B cell (primary cell): ENCODE measurements at places on chromosomes 1 and 21. TPM values are rescaled to one million over a fixed set of nuclear protein-coding genes. Genes with fewer than 3 reads are reported as not detected.

ACTL8 gene
- total RNA-seq = not detected in 2 replicates

GRCh38 chr1:212633161-212633560 lies 24.6 kb downstream of the ATF3 start:
- H3K27me3 ChIP-seq = peaks cover 2% of the 10 kb centered on the region
- H3K27ac ChIP-seq = no peak overlapping the region
- peaks cover 30% of the 10 kb centered on the region for H3K4me1 ChIP-seq

- DNase-seq = no peak
- no peak overlapping the region for H3K27ac ChIP-seq
- H3K4me1 ChIP-seq = no peaks in the 10 kb centered on the region
- H3K27me3 ChIP-seq = no peaks in the 10 kb centered on the region
These were observed 29.6 kb downstream of the SIM2 start for GRCh38 chr21:36728371-36729111.

TEKT2 gene
- not detected in 2 replicates for total RNA-seq

LCE1D gene
- not detected in 2 replicates for total RNA-seq

PAQR7 gene
- 5.5 and 6.6 TPM in 2 replicates for total RNA-seq

DNA sequence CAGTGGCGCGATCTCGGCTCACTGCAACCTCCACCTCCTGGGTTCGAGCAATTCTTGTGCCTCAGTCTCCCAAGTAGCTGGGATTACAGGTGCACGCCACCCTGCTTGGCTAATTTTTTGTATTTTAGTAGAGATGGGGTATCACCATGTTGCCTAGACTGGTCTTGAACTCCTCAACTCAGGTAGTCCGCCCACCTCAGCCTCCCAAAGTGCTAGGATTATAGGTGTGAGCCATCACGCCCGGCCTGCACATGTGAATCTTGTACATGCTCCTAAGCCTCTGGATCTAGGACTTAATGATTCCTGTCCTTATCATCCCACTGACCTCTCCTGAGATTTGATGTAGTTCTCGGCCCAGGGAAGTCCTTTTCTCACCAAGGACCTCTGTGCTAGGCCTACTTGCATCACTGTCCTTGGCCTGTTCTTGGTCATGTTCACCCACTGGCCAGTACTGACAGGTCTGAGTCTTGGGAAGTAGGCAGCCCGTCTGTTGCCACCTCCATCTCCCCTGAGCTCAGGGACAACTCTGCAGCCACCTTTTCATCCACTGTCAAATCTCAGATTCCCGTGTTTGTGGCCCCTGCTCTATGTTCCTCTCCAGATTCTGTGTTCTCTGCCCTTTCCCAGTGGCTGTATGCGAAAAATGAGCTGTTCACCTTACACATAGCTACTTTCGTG lies 9.4 kb downstream of the HYI start:
- H3K36me3 ChIP-seq = peaks cover 94% of the 10 kb centered on the region
- H3K4me1 ChIP-seq = no peaks in the 10 kb centered on the region
- H3K27me3 ChIP-seq = no peaks in the 10 kb centered on the region
- DNase-seq = no peak
- no peak overlapping the region for H3K4me3 ChIP-seq
- H3K27ac ChIP-seq = no peak overlapping the region

GRCh38 chr1:235006816-235007215 lies 121.8 kb downstream of the TOMM20 start:
- H3K4me1 ChIP-seq = peaks cover 56% of the 10 kb centered on the region
- H3K36me3 ChIP-seq = no peaks in the 10 kb centered on the region
- no peak for DNase-seq
- H3K4me3 ChIP-seq = no peak overlapping the region

- H3K36me3 ChIP-seq = no peaks in the 10 kb centered on the region
- H3K4me1 ChIP-seq = no peaks in the 10 kb centered on the region
- no peaks in the 10 kb centered on the region for H3K27me3 ChIP-seq
These were observed 317.2 kb upstream of the NFIA start for GRCh38 chr1:60765204-60765603.

- H3K4me3 ChIP-seq = no peak overlapping the region
- no peaks in the 10 kb centered on the region for H3K36me3 ChIP-seq
- peaks cover 6% of the 10 kb centered on the region for H3K4me1 ChIP-seq
- DNase-seq = no peak
These were observed 95.1 kb upstream of the SOD1 start for GRCh38 chr21:31564439-31564838.

DNA sequence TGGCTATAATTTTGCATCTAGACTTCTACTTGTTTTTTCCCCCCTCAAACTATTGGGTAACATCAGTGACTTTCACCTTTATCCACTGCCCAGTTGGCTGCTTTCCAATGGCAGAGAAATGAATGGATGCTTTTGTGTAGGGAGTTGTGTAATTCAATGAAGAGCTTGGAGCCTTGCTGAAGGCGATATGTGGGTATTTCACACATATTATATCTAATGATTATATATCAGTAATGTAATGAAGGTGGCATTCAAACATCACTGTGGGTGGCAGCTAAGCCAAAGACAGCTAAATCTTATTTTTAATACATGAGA lies 81.2 kb downstream of the TGFB2 start:
- no peak overlapping the region for H3K27ac ChIP-seq
- no peaks in the 10 kb centered on the region for H3K36me3 ChIP-seq
- H3K4me3 ChIP-seq = no peak overlapping the region
- no peak for DNase-seq
- H3K27me3 ChIP-seq = no peaks in the 10 kb centered on the region

- no peak overlapping the region for H3K27ac ChIP-seq
- H3K36me3 ChIP-seq = no peaks in the 10 kb centered on the region
- no peaks in the 10 kb centered on the region for H3K27me3 ChIP-seq
- DNase-seq = no peak
- peaks cover 80% of the 10 kb centered on the region for H3K4me1 ChIP-seq
These were observed 13.5 kb downstream of the TNFRSF1B start for GRCh38 chr1:12180315-12180714.

DNA sequence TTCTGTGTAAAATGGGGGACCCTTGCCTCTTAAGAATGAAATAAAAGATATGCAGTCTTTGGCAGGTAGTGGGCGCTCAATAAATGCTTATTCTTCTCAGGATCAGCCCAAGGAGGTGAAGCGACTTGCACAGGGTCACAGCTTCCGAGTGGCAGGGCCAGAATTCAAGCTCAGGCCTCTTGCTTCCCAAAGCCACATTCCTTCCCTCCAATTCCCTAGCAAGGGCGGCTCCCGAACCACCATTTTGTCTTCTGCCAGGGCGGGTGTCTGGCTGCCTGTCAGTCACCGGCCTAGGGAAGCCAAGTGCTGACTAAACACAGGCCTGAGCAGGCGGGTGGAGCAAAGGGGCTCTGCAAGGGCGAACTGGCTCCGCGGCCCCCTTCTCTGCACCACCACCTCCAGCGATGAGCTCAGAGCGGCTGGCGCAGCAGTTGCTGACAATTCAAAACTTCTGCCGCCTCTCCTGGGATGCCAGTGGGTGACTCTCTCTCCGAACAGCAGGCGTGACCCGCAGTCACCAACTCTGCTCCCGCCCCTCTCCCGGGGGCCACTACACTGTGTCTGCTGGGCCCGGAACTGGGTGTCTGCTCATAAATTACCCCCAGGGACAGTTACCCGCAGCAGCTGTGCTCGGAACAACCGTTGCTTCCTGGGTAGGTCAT lies 10.8 kb downstream of the GPR3 start:
- no peaks in the 10 kb centered on the region for H3K27me3 ChIP-seq
- peak overlapping the region; percentile 32 for H3K4me3 ChIP-seq
- H3K4me1 ChIP-seq = peaks cover 47% of the 10 kb centered on the region
- H3K27ac ChIP-seq = peak overlapping the region; percentile 79
- peak; percentile 78 for DNase-seq

DNA sequence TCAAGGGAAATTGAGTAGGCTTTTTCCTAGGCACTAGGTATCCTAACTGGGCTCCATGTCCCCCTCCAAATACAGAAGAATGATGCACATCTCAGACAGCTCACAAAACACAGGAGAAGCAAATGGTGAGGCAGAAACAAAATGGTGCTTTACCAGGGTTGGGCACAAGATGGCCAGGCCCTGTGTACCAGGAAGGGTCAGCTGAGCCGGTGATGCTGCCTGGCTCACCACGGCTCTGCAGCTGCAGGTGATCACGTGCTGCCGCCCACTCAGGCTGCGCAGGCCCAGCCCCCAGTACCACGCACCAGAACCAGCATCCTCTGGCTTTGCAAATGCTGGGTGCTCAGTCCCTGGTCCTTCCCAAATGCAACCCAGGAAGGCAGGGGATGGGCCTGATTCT lies 993 bp upstream of the DSCAM start:
- no peak for DNase-seq
- peaks cover 8% of the 10 kb centered on the region for H3K27me3 ChIP-seq
- no peak overlapping the region for H3K27ac ChIP-seq
- no peak overlapping the region for H3K4me3 ChIP-seq
- H3K36me3 ChIP-seq = no peaks in the 10 kb centered on the region
- no peaks in the 10 kb centered on the region for H3K4me1 ChIP-seq

DNA sequence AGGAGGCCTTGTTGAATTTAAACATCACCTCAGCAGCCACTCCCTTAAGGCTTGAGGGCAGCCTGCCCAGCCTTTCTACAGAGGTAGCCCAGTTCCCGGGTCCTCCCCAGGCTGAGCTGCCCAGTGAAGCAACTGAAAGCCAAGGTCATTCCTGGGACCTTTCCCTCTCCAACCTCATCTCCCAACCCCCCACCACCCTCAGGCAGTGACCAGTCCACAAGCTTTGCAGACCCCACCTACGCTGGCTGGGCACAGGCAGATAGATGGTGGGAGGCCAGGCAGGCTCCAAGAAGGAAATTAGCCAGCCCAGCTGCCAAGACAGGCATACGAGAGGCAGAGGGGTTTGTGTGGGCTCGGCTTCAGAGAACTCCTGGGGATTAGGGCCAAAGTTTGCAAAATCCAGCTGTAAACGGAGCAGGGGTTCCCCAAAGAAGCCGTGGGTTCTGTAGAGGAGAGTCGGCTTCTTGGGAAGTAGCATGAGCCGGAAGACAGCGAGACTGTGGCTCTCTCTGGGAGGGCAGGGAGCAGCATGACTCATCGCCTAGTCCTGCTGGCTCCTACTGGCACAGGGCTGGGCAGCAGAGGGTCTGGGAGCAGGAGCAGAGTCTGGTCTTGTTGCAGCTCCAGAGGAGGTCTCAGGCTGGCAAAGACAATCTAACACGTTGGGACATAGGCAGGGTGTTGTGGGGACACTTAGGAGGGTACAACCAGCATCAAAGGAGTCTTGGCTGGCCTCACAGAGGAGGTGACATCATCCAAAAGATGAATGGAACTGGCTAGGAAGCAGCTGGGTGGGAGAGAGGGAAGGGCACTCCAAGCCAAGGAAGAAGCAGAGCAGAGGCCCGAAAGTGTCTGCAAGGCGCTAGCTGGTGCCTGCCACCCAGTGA lies 2.8 kb upstream of the ZC3H12A start:
- H3K4me3 ChIP-seq = no peak overlapping the region
- H3K4me1 ChIP-seq = peaks cover 7% of the 10 kb centered on the region
- DNase-seq = no peak
- H3K27ac ChIP-seq = no peak overlapping the region
- H3K36me3 ChIP-seq = peaks cover 14% of the 10 kb centered on the region

- H3K36me3 ChIP-seq = peaks cover 86% of the 10 kb centered on the region
- H3K4me1 ChIP-seq = no peaks in the 10 kb centered on the region
- DNase-seq = no peak
- H3K27me3 ChIP-seq = no peaks in the 10 kb centered on the region
- no peak overlapping the region for H3K27ac ChIP-seq
- H3K4me3 ChIP-seq = no peak overlapping the region
These were observed 54.7 kb downstream of the SLC37A1 start for GRCh38 chr21:42568376-42568775.

DAB1 gene
- not detected in 2 replicates for total RNA-seq

GRCh38 chr1:150596095-150596892 lies 16.9 kb upstream of the MCL1 start:
- H3K27ac ChIP-seq = no peak overlapping the region
- H3K36me3 ChIP-seq = peaks cover 10% of the 10 kb centered on the region
- no peak for DNase-seq
- no peaks in the 10 kb centered on the region for H3K4me1 ChIP-seq

DNA sequence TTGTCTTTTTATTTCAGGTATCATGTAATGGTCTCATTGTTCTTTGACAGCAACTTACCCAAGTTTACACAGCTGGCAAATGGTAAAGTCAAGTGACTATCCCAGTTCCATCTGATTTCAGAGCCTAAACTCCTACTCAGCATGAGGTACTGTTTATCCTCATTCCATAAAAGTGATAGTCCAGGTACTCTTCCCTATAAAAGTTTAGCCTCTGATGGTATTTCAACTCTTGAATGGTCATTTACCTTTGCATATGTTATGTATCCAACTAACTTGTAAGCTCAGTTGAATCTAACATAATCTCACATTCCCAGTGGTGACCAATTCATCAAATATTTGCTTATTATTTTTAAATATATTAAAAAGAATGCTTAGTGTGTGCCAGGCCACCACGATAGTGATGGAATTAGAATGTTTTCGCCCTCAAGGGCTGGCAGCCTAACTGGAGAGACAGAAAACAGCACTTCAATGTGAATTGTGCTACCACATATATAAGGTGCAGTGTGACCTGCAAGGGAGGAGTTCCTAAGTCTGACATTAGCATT lies 307.1 kb downstream of the CTH start:
- no peak overlapping the region for H3K4me3 ChIP-seq
- no peaks in the 10 kb centered on the region for H3K4me1 ChIP-seq
- DNase-seq = no peak
- H3K36me3 ChIP-seq = no peaks in the 10 kb centered on the region
- H3K27me3 ChIP-seq = no peaks in the 10 kb centered on the region

FAM110D gene
- total RNA-seq = not detected in 2 replicates

LORICRIN gene
- total RNA-seq = 0.39 TPM in 1 of 2 replicates, not detected in the other

DNA sequence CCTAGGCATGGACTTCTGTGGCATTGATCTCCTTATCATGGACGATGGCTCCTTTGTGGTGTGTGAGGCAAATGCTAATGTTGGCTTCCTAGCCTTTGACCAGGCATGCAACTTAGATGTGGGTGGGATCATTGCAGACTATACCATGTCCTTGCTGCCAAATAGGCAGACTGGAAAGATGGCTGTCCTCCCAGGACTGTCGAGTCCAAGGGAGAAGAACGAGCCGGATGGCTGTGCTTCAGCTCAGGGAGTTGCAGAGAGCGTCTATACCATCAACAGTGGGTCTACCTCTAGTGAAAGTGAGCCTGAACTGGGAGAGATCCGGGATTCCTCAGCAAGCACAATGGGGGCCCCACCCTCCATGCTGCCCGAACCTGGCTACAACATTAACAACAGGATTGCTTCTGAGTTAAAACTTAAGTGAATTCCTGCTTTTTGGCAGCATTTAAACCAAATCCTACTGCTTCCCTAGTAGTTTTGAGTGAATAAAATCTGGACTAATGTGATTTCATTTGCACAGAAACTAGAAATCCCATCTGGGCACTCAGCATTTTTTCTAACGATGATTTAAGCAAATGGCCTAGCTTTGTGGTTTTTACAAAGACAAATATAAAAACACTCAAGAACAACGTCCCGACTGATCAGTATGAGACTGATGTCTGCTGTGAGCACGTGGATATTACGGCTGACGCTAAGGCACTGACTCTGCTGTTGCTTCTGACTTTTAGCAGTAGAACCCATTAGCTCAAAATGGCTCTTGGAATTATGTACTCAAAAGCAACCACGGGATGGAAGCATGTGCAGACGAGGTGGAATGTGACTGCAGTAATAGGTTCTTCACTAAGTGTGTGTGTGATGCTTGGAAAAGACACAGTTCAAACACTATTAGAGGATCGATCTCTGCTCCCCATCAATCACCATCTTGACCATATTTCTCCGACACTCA lies 34.2 kb downstream of the RIMKLA start:
- H3K4me1 ChIP-seq = no peaks in the 10 kb centered on the region
- no peaks in the 10 kb centered on the region for H3K27me3 ChIP-seq
- H3K27ac ChIP-seq = no peak overlapping the region
- no peak for DNase-seq
- no peaks in the 10 kb centered on the region for H3K36me3 ChIP-seq
